Ovary (tissue), 10 donors: ENCODE measurements at places on chromosomes 1 and 21. TPM values are rescaled to one million over a fixed set of nuclear protein-coding genes. Genes with fewer than 3 reads are reported as not detected.

DNA sequence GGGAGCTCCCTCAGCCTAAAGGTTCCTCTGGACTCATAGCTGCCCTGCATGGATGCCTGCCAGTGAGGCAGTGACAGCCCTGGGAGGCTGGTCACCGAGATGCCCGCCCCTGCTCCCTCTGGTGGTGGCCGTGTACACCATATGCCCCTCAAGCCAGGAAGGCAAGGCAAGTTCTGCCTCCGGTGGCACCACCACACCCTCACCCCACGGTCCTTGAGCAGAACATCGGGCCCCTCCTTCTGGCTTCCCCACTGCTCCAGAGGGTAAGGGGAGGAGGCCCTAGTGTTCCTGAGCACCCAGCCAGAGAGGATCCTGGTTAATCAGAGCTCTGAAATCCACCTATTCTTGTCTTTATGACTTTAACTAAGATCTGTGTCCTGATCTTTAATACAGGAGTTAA is 1.5 kb upstream of the S100A14 start:
- peak; percentile 49 for DNase-seq
- H3K27ac ChIP-seq = no peak overlapping the region
- H3K36me3 ChIP-seq = no peaks in the 10 kb centered on the region
- H3K27me3 ChIP-seq = no peaks in the 10 kb centered on the region
- no peak overlapping the region for H3K4me3 ChIP-seq

DNA sequence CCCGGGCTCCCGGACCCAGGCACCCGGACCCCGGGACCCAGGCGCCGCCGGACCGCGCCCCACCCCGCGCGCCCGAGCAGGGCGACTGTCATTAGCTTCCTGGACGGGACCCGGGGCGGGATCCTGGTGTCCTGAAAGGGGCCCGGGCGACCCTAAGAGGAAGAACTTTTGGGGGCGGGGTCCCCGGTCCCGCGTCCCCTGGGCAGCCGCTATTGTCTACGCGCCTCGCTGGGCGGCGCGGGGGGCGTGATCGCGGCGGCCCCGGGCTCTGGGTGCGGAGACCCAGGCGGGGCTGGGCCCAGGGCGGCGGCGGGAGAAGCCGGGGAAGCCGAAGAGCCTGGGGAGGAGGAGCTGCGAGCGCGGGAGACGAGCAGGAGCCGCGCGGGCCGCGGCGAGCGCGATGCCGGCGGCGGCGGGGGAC is 465 bp downstream of the HUNK start:
- peaks cover 6% of the 10 kb centered on the region for H3K4me1 ChIP-seq
- peak overlapping the region; percentile 55 for H3K4me3 ChIP-seq
- H3K27ac ChIP-seq = no peak overlapping the region
- peak; percentile 56 for DNase-seq
- H3K27me3 ChIP-seq = no peaks in the 10 kb centered on the region
- no peaks in the 10 kb centered on the region for H3K36me3 ChIP-seq

GRCh38 chr1:31208361-31208945 is 31.2 kb downstream of the NKAIN1 start:
- no peaks in the 10 kb centered on the region for H3K27me3 ChIP-seq
- no peaks in the 10 kb centered on the region for H3K4me1 ChIP-seq
- no peak for DNase-seq

DNA sequence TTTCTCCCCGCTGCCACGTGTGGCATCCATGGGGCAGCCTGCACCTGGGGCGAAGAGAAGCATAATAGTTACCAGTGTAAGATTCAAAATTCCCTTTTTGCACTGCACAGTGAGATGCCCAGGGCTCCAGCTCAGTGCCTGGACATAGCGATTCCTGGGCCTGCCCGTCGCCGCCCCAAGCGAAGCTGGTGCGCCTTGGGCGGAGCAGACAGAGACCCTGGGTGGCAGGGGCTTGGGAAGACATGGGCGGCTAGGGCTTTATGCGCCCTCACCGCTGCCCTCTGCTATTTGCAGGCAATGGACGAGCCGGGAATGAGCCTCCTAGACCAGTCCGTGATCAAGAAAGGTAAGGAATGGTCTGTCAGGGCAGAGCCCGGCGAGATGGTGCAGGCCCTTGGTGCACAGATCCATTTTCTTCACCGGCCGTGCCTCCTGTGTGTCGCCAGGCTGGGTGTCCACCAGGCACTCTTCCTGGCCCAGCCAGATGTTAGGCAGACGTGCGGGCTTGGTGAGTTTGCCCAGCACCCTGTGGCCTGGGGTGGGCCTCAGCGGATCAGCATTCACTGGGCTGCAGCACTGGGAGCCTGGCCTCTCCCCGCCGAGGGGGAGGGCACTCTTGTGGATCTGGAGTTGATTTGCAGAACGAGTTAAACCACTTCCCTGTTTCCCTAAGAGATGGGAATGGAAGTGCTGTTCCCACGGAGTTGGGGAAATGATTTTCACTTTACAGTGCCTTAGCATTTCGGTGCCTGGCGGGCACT is 1.7 kb downstream of the TFAP2E start:
- no peaks in the 10 kb centered on the region for H3K36me3 ChIP-seq
- H3K27ac ChIP-seq = no peak overlapping the region
- peaks cover 7% of the 10 kb centered on the region for H3K4me1 ChIP-seq
- DNase-seq = no peak
- H3K4me3 ChIP-seq = no peak overlapping the region

DNA sequence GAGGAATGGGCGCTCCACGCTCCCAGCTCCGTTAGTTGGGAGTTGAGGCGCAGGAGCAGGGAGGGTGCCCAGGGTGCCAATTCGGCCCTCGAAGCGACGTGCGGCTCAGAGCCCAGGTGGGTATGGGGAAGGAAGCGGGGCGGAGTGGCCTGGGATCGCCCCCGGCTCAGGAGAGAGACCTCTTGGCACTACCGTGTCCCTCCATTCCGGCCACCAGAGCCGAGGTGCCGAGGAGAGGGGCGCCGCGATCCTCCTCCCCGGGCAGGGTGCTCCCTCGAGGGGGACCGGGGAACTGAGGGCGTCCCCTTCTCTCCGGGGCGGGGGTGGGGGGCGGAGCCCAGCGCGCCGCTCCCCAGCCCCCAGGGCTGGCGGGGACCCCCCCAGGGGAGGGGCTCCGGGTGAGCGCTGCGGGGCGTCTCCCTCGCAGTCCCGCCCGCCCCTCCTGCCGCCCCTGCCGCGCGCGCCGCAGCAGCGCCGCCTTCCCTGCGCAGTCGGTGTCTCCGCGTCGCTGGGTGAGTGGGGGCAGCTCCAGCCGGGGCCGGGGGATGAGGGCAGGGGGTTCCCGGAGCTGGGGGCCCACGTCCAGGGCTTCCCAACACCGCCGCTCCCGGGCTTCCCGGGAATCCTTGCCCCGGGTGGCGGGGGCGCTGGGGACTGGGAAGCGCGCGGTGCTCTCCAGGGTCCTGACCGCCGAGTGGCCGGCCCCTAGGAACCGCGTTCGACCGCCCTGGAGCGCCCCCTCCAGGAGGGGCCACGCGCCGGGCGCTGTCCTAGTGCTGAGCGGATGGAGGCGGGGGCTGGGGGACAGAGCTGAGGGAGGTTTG is at the start of gene HPCA:
HPCA (plus strand) TSS at position 488 of the 824 bp plus-strand sequence. CDS start 2,408 bp downstream, outside the sequence.
- no peak within 1 kb of the TSS for H3K27ac ChIP-seq
- no peaks in the 10 kb centered on the region for H3K36me3 ChIP-seq
- DNase-seq = peak; percentile 65
- H3K4me1 ChIP-seq = no peaks in the 10 kb centered on the region

GRCh38 chr1:226814751-226815537 is 55.5 kb upstream of the PSEN2 start:
- H3K36me3 ChIP-seq = no peaks in the 10 kb centered on the region
- peaks cover 2% of the 10 kb centered on the region for H3K4me1 ChIP-seq
- no peaks in the 10 kb centered on the region for H3K27me3 ChIP-seq
- H3K4me3 ChIP-seq = no peak overlapping the region
- H3K27ac ChIP-seq = peak overlapping the region; percentile 59
- DNase-seq = no peak

DNA sequence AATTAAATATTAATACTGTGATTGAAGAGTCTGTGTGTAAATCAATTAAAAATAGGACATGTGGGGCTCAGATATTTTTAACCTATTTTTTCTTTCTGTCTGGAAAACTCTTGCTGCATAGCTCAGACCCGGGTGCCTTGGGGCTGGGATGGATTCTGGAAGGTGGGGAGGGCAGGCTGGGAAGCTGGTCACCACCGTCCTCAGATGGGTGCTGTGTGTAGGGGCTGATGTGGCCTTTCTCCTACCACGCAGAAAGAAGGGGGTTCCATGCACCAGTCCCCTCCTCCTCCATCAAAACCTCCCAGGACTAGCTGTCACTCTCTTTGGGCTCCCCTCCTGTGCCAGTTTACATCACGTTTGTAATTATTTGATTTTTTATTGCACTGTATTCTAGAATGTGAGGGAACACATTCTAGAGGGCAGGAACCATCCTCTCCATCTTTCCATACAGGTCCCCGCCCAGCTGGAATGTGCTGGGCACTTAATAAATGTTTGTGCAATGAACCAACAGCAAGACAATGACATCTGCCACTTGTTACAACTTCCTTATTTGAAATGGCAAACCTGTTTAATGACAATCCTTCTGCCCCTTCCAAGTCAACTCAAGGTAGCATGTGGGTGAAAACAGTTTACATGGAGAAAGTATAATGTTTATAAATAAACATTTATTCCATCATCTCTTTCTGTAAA is 104.3 kb downstream of the EDEM3 start:
- DNase-seq = no peak
- H3K4me3 ChIP-seq = no peak overlapping the region
- no peaks in the 10 kb centered on the region for H3K27me3 ChIP-seq
- no peaks in the 10 kb centered on the region for H3K36me3 ChIP-seq
- no peaks in the 10 kb centered on the region for H3K4me1 ChIP-seq

- H3K4me1 ChIP-seq = peaks cover 2% of the 10 kb centered on the region
- DNase-seq = no peak
- H3K27ac ChIP-seq = no peak overlapping the region
These were observed 1.2 kb upstream of the HMCN1 start for GRCh38 chr1:185732951-185733350.

DNA sequence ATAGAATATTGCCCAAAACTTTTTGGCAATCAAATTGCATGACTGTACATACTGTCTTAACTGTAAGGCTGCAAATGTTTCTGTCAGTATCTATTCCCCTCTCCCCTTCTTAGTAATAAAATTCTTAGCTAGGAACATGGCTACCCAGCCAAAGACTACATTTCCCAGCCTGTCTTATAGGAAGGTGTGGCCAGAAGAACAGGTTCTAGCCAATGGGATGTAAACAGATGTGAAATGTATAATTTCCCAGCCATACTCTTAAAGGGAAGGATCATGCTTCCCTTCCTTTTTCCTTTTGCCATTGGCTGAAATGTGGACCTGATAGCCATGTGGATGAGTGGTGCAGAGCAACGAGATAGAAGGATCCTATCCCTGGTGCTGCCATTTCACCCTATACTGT is 7.0 kb upstream of the HIVEP3 start:
- no peaks in the 10 kb centered on the region for H3K36me3 ChIP-seq
- H3K4me1 ChIP-seq = no peaks in the 10 kb centered on the region
- DNase-seq = no peak
- H3K27me3 ChIP-seq = no peaks in the 10 kb centered on the region
- H3K27ac ChIP-seq = no peak overlapping the region
- no peak overlapping the region for H3K4me3 ChIP-seq

DNA sequence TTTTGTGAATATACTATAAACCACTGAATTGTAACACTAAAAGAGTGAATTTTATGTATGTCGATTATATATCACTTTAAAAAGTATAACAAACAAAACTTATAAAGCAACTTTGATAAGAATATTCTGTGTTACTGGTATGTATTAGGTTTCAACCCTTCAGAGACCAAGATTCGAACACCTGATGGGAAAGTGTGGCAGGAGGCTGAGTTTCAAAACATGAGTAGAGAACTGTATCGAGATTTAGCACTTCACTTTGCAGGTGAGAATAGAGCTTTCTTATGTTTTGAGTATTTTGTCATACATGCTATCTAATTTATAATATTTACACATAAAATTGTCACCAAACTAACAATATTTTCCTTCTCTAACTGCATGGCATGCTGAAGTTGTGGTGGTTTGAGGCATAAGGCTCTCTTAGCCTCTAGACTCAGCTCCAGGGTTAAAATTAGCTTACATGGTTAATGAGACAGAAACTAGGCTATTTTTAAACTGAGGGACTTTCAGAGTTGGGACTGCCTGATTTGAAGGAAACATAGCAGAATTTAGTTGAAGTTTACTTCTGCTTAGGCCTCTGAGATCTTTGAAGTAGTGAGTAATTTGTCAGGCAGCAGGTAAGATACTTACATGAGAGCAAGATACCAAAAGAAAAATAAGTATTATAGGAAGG is 48.6 kb downstream of the CEP350 start:
- no peak for DNase-seq
- no peaks in the 10 kb centered on the region for H3K27me3 ChIP-seq
- H3K36me3 ChIP-seq = no peaks in the 10 kb centered on the region
- no peak overlapping the region for H3K27ac ChIP-seq
- no peak overlapping the region for H3K4me3 ChIP-seq

DNA sequence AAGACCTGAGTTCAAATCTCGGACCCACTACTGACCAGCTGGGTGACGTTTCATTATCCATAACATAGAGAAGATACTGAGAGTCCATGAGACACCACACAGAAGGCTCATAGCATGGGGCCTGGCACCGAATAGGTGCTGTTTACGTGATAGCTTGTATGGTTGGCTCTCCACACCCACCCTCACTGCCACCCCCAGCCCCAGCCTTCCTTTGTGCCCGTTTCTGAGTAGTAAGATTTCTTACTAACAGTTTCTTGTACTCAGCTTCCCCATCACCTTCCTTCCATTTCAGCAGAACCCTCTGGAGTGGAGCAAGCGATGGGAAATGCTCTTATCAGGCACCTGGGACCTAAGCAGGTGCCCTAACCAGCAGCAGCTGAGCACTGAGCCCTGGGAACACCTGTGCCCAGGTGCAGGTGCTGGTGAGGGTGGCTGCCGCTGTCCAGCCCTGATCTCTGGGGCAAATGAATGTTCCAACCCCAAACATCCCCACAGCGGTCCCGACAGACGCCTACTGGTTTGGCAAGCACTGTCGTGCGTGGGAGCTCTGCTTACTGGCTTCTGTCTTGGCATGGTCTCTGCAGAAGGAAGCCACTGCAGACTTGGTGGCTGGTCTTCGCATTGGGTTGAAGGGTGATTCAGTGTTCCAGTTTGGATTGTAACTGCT is 225.4 kb downstream of the CAMTA1 start:
- H3K4me3 ChIP-seq = no peak overlapping the region
- H3K27ac ChIP-seq = no peak overlapping the region
- no peaks in the 10 kb centered on the region for H3K27me3 ChIP-seq
- H3K4me1 ChIP-seq = no peaks in the 10 kb centered on the region
- no peaks in the 10 kb centered on the region for H3K36me3 ChIP-seq

Gene PRAMEF18
- total RNA-seq = not detected

Gene CHI3L1
- total RNA-seq = 7.3 TPM

Gene C8A
- not detected for total RNA-seq

Gene NEK2
- total RNA-seq = not detected

Gene TRIM63
- total RNA-seq = not detected

Gene GNG4
- 24.3 TPM for total RNA-seq

Gene RBP7
- total RNA-seq = 23.5 TPM

Gene GPR37L1
- 0.25 TPM for total RNA-seq

Gene FGR
- total RNA-seq = 14.1 TPM
